ENCODE measurements at places on chromosomes 1 and 21.

GRCh38 chr1:178933105-178933561 is 62.3 kb upstream of the ANGPTL1 start:
- no peak for DNase-seq

- DNase-seq: no peak
Measured at GRCh38 chr1:7196036-7196911, 411.0 kb downstream of the CAMTA1 start.

- DNase-seq: no peak
Measured at GRCh38 chr21:46031484-46031883, 49.9 kb downstream of the COL6A1 start.

DNA sequence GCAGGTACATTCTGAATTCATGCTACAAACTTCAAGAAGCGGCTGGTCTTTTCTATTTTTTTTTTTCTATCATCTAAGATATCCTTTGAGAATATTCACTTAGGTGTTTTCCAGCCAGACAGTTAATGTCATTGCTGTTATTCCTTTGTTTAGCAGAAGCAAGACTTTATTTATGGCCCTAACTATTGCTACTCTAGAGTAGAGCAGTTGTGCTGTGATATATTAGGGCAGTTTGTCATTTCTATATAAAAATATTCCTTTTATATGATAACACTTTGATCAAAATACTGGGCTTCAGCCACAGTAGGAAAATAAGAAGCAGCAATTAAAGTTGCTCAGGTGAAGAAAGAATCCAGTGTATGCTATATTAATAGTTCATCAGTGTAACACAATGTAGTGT is 959.3 kb downstream of the NCAM2 start:
- DNase-seq: no peak

GRCh38 chr1:234969581-234970400 is 158.8 kb downstream of the TOMM20 start:
- no peak for DNase-seq

DNA sequence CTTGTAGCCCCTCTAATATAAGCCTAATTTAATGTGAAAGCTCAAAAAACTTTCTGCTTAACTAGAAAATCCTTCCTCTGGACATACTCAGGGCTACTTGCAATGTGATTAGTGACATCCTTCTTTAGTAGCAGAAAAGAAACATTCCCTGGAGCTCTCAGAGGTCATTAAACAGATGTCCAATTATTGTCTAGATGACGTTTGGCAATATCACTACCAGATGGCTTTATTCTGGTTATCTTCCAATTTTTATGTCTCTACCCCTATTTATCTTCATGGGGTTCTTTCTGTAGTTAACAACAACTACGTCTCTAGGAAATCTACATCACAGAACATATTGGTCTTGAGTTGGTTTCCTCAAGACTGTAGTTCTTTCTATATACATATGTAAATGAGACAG is 44.2 kb downstream of the CTH start:
- DNase-seq: no peak

DNA sequence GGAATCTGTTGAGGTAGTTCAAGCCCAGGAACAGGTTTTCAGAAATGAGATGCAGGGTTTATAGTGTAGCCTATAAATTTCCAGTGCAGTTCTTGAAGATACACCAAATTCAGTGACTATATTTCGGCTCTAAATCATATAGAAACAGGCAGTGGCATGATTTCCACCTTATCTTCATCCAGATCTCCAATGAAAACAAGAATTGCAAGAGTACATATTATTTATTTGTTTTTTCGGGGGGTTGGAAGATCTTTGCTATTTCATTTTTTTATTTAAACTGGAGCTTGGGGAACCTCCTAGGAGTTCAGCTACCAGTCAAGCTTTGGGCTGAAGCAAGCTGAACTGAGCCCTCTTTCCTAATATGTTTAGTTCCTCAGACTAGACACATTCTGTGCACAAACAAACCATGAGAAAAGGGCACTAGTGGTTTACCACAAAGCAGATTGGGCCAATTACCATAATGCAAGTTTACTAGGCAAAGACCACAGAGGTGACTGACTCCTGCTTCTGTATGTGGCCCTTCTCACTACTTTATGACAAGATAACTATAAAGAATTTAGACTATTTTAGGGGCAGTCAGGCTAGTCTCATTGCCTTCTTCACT is 68.5 kb downstream of the RGS2 start:
- no peak for DNase-seq

DNA sequence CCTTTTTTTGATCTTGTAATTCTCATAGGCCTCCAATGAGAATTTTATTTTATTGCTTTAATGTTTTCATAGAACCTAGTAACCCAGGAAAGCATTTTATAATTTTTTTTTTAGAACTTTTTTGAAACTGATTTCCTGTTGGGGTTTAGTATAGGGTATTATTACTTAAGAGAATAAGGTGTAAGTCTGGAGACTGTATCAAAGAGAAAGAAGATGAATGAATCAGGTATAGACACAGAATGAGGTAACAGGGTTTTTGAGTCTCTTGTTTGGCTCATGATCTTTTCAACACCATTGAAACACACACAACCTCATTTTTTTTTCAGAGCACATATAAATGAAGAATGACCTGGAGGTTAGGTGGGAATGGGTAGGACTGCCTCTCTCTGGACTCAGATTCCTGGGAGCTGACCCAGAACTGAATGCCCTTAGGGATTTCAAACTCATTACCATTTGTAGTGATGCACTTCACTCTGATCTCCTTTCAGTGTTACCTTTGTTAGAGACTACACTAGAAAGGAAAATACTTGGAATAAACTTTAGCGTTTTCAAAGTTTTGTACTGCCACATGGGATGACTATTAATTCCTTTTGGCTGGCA is 51.0 kb downstream of the EPB41 start:
- DNase-seq: no peak

- DNase-seq: peak; percentile 79
Measured at GRCh38 chr1:18972531-18972930, 16.1 kb upstream of the IFFO2 start.

GRCh38 chr1:224564454-224565084 is 51.5 kb upstream of the CNIH3 start:
- DNase-seq: no peak

DNA sequence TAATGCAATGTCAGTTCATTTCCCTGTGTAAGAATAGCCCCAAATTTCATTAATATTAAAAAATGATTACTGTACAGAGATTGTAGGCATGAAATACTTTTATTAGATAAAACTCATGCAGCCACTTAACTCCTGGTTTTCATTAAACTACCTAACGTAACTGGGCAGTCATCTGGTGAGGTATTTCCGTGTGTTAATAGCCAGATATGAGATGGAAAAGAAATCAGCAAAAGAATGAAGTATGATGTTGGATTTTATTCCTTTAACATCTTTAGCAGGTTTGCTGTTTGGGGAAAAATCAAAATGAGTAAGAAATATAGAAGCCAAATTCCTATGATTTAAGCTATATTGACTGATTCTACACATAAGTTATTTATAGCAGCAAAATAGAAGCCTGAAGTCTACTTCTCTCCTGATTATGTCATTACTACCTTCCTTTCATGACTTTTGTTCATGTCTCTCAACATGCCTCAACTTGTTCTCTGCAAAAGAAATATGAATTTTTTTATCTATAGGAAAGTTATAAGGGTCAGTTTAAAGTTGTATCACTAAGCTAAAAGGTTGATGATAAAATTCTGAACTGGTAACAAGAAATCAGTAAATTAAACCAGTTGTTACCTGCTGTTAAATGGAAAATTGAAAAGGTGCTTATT is 42.6 kb downstream of the CCDC18 start:
- DNase-seq: no peak

- DNase-seq: no peak
Measured at GRCh38 chr1:112878321-112878720, 77.7 kb downstream of the SLC16A1 start.

DNA sequence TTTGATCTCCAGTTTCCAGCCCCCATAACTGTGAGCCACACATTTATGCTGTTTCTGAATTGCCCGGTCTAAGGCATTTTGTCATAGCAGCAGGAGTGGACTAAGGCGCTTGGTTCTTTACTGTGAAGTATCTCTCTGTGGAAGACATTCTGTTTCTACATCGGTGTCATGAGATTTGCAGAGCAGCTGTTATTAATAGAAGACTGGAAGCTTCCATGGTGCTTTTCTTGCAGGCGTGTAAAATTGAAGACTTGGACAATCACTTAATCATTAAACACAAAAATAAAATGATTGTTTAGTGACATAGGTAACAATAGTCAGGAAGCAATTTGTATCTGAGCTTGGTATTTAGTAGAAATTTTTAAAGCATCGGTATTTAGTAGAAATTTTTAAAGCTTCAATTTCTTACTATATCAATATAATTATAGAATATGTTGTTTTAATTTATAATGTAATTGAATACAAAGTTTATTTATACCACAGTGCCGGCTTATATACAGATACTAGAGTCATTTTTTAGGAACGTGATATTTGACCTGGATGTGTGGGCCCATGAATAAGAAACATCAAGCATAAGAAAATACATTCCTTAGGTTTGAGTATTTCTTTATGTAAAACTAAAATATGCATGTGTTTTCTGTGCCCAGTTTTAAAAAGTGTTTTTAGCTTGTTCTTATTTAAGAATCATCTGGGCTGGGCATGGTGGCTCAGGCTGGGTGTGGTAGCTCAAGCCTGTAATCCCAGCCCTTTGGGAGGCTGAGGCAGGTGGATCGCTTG is 60.6 kb upstream of the COL6A1 start:
- no peak for DNase-seq

DNA sequence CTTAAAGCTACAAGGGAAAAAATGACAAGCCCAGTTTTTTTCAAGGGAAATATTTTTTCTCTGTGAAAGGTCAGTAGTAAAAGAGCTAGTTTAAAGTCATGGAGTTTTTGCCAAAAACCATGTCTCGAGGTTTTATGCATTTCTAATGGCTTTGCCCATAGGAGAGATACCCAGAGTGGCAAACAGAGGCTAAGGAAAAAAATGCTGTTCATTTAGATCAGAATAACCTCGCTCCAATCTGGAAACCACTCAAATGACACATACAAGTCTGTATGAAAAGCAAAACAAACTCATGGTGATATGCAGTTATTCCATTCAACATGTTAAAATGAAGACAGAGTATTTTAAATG is 36.9 kb upstream of the EDEM3 start:
- no peak for DNase-seq

DNA sequence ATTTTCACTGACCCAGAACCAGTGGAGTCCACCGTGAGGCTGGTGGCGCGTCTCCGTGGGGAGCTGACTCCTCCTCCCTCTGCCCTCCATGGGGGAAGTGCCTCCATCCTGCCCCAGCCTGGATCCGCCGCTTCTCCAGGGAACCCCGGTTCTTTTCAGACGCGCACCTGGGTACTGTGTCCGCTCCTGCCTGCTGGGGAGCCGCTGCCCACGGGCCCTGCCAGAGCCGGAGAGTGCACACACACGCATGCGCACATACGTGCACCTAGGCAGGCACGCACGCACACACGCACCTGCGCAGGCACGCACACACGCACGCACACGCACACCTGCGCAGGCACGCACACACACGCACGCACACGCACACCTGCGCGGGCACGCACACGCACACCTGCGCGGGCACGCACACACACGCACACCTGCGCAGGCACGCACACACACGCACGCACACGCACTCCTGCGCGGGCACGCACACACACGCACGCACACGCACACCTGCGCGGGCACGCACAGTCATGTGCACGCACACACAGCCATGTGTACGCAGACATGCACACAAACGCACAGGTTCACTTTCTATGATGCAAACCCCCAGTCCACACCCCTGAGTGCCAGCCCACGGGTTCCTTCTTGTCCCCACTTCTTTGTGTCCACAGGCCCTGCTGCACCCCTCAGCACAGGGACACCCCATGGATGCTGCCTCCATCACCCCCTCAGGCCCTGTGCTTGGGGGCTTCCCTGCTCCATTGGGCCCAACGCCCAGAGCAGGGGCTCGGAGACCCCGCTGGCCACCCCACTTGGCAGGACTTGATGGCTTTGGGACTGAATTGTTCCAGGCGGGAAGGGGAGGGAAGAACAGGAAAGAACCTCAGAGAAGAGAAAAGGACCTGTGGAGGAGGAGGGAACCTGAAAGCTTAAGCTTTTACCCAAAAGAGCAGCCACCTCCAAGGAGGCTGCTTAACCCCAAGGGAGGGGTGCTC is 42.7 kb downstream of the MORN1 start:
- no peak for DNase-seq

DNA sequence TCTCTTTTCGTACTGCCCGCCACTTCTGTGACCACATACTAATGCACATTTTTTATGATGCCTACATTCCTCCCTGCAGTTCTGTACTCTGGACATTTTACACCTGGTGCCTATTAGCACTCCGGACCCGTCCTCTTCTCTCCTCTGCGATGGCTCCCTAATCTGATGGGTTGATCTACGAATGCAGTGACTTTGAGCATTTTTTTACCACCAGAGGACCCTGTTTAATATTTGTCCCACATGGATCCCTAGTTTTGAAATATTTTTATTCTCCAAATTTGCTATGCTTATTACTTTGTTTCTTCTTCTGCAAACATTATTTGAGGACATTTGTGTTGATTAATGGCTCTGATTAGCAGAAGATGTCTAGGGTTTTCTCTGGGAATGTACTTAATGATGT is 5.2 kb downstream of the PPFIA4 start:
- DNase-seq: no peak

- DNase-seq: no peak
Measured at GRCh38 chr1:41809692-41810091, 109.0 kb downstream of the HIVEP3 start.

- no peak for DNase-seq
Measured at GRCh38 chr1:226223786-226224244, 351 bp downstream of the MIXL1 start.

- DNase-seq: no peak
Measured at GRCh38 chr1:64019818-64020217, 183.6 kb upstream of the UBE2U start.

DNA sequence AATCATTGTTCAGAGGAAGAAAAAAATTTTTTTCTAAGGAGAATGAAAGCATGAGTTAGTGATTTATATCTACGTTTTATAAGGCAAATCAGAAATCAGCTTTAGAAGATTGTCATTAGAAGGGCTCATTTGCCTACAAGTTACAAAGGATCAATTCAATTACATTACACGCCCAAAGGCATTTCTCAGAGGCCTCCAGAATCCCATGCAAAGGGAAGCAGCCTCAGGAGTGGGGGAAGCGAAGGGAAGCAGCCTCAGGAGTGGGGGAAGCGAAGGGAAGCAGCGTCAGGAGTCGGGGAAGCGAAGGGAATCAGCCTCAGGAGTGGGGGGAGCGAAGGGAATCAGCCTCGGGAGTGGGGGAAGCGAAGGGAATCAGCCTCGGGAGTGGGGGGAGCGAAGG is 206.2 kb downstream of the GREM2 start:
- no peak for DNase-seq

DNA sequence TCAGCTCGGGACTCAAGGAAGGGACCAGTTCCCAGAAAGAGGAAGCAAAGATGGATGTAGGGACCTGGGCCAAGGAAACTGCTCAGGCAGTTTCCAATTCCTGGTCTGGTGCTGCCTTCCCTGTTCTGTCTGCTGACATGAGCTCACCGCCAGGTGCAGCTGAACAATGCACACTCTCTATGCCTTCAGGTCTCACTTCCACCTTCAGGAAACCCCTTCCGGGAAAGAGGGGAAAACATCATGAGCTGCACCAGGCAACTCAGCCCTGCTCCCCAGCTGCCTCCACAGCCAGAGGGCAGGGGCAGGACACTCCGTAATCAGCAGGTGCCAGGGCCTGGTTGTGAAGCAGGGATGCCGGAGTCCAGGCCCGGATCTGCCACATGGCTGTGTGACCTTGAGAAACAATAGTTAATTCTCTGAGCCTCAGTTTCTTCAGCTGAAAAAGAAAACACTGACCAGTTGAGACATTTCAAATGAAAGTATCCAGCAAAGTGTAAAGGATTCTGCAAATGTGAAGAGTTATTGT is 27.8 kb downstream of the SMIM12 start:
- no peak for DNase-seq
